Cerebellar nuclear complex (tissue), 1 donor: ENCODE measurements at places on chromosomes 6 and 20.

DNA sequence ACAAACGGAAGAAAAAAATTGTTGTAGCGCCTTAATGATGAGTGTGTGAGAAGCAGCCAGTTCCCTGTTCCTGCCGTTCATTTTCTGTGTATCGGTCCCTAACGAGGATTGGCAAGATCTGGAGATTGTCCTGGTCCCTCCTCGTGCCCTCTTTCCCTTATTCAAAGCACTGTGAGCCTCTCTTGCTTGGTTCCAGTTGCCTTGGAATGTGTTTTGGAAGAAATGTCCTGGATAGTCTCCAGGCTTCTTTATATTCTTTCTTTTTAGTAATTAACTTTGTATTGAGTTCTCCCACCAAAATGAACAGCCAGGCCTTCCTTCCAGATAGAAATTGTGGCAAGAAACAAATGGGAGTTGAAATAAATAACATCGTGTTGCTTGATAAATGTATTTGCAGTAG lies 348.3 kb downstream of the CDH26 start:
- DNase-seq = no peak

DNA sequence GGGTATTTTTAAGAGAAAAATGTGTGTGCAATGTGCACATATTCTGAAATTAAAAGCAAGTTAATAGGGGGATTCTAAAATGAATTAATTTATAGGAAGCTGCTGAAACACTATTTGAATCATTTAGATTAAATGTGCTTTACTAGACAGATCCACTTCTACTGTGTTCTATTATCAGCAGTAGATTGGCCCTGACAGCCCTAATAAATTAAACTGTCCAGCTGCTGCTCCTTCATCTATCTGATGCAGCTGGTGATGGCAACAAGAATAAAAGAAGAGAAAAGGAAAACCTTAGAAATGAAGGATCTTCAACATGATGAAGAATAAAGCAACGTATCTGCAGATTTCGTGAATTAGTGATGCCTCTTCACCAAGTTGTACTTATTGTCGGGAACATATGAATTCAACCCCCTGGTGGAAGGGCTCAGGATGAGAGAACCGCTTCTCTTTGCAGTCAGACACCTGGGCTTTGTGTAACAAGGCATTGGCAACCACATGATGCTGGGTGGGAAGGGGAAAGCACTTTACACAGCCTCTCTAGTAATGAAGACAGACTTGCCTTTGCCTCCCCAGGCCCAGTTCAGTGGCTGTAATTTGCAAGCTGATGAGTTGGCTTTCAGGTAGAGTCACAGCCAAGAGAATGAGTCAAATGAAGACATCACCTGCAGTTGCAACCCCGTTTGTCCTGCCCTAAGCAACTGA lies 94.4 kb downstream of the LAMP5 start:
- DNase-seq = no peak

- DNase-seq = no peak
These were observed 17.7 kb downstream of the SENP6 start for GRCh38 chr6:75619230-75619899.

- DNase-seq = no peak
These were observed 254.4 kb upstream of the PMEPA1 start for GRCh38 chr20:57964011-57964862.

DNA sequence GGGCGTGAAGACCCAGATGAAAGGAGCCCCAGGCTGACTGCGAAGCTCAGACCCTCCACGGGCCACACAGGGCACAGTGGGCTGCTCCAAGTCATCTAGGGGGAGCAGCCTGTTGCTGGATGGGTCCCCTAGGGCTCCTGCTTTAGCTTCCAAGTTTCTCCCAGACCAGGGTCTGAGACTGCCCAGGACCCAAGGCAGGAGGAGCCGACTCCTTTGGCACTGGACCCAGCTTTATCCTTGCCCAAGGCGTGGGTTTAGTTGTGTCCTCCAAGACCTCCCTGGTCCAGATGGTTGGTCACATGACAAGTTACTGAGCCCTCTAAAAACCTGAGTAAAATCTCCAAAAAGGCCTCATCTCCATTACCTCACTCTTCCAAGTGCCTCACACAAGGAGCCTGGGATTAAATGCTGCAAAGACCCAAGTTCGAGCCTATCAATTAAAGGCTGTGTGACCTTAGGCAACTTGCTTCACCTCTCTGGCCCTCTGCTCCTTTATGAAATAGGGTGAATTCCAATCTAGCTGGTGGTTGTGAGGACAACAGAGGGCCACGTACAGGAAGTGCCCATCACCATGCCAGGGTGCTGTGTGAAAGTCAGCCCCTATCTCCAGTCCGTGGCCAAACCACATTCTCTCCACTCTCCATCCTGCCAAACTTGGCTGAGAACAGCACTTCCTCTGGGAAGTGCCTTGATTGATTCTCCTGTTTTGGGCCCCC lies 2.5 kb downstream of the NECAB3 start:
- DNase-seq = no peak

DNA sequence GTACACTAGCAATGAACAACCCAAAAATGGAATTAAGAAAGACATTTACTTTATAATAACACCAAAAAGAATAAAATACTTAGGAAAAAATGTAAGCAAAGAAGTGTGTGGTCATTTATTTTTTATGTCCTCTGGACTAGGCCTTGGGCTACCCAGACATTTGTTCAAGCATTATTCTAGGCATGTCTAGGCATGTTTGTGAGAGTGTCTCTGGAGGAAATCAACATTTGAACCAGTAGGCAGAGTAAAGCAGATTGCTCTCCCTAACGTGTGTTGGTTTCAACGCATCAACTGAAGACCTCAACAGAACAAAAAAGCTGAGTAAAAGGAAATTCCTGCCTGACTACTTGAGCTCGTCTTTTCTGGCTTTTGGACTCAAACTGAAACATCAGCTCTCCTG lies 84.5 kb downstream of the ANKEF1 start:
- DNase-seq = no peak

DNA sequence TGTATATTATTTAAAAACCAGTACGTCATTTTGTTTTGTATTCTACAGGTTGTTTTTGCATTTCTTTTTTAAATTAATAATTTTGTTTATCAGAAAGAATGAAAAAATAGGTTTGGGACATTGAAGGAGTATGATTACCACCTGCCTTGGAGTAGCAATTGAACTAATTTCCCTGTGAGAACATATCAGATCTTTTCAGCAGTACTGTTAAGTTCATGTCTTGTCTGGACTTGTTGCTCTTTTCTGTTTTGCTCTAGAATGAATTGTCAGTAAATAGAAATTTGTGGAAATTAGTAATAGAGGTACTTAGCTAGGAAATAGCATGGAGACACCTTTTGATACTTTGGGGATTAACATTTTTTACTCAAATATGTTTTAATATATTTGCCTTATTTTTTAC lies 24.3 kb downstream of the HSF2 start:
- DNase-seq = no peak

- no peak for DNase-seq
These were observed 24.2 kb upstream of the SGK1 start for GRCh38 chr6:134341999-134342567.

GRCh38 chr6:143198312-143198711 lies 137.6 kb downstream of the AIG1 start:
- DNase-seq = no peak

DNA sequence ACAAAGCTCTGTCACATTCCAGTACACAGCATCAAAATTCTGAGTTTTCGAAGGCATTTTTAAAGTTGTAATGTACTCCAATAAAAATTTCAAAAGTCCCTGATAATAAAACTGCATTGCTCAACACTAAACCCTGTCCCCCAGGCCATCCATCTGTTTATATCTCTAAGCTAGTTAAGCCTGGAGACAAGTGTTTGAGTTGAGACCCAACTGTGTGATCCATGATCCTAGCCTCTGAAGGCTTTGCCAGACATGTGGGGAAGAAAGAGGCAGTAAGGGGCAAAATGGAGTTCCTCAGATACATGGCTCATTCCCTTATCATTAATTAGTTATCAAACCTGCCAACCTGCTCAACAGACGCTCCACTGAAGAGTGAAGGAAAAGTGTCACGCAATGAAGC lies 198.4 kb downstream of the ISM1 start:
- DNase-seq = no peak

DNA sequence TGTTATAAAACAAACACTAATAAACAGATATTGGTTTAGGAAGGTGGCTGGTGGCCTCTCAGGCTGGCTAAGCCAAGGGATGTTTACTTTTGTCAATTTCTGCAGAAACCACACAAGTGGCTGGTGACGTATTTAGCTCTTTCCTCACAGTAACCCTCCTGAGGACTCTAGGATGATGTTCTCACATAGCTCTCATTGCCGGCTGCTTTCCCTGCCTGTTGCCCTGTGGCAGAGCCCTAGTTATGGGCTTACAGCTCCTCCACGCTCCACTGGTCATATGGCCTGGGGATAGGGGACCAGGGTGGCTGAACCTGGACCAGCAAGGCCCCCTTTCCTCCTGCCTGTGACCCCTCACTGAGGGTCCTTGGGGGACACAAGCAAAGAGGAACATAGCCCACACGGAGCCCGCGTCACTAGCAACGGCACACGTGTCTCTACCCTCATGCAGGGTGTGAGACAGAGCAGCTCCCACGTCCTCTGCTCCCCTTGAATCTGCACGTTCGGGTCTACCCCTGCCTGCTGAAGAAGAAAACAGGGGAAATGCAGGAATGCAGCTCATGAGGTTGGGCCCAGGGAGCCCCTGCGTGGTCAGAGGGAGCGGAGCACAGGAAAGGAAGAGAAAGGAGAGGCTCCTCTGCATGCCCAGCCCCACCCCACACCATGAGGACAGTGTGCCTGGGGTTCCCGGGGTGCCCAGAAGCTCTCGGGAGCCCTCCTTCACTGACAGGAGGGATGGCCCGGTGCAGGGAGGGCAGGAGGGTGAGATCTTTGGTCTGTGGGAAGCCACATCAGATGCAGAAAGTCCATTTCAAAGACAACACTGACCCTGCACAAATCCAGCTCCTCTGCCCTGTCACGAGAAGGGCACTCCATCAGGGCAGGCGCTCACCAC lies 13.9 kb downstream of the RAMACL start:
- no peak for DNase-seq

DNA sequence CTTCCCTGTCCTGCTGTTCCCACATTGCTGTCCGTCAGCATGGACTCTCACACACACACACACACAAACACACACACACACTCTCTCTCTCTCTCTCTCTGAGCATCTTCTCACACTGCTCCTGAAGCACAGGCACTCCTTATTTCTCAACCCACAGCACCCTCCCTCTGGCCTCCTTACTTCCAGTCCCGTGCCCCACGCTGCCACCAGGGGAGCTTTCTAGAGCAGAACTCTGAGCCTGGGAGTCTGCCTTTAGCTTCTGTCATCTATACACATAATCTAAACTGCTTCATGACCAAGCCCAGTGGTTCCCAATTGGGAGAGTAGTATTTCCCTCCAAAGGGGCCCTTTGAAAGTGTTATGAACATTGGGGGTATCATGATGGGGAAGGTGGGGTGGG lies 29.1 kb downstream of the HECA start:
- no peak for DNase-seq

DNA sequence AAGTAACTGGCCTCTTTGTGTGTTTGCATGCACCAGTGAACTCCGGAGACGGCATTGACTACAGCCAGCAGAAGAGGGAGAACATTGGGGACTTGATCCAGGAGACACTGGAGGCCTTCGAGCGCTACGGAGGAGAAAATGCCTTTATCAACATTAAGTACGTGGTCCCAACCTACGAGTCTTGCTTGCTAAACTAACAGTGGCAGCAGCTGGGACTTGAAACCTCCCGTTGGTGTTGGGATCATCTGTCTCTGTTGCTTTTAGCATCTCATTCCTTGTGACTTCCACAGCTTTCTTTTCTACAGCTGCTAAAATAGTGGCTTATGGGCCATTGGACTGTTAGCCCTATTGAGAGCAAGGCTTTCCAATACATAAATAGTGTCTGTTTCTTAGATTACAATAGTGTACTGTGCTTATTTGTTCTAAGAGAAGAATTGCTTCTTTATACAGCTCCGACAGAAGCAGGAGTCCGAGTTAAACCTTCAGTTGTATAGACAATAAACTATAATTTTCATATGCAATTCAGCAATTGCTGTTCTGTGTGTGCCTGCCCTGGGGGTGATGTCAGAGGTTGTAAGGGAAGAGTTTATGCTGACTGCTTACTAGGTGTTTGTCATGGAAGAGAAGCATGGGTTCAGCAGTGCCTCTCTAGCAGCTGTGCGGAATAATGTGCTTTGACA lies 99.6 kb upstream of the QKI start:
- DNase-seq = no peak

DNA sequence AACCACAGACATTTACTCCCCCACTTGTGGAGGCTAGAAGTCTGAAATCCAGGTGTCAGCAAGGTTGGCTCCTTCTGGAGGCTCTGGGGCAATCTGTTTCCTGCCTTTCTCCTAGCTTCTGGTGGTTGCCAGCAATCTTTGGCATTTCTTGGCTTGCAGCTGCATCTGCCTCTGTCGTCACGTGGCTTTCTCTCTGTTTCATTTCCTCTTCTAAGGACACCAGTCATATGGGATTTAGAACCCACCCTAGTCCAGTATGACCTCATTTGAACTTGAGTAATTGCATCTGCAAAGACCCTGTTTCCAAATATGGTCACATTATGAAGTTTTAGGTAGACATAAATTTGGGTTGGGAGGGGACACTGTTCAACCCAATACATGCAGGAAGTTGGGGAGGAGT lies 56.2 kb upstream of the EPB41L1 start:
- DNase-seq = no peak

- peak; percentile 44 for DNase-seq
These were observed 30.4 kb downstream of the ZC3H12D start for GRCh38 chr6:149454346-149454848.

GRCh38 chr6:68069921-68070710 lies 565.0 kb upstream of the ADGRB3 start:
- DNase-seq = no peak

GRCh38 chr20:10408108-10408813 lies 25.8 kb downstream of the MKKS start:
- DNase-seq = no peak

DNA sequence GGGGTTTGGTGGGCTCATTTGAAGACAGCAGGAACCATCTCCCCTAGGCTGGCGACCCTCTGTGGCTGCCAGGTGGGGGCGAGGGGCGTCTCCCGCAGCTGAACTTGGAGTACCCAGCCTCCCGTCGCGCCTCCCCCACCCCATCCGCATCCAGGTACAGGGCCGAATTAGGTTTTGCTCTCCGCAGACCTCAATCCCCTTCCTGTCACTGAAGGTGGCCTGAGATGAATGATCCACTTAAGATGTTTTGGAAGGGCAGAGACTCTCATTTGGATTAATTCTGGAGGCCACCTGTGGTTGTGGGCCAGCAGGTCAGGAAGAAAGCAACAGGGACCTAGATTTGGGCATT lies 493 bp downstream of the CD83 start:
- DNase-seq = no peak

DNA sequence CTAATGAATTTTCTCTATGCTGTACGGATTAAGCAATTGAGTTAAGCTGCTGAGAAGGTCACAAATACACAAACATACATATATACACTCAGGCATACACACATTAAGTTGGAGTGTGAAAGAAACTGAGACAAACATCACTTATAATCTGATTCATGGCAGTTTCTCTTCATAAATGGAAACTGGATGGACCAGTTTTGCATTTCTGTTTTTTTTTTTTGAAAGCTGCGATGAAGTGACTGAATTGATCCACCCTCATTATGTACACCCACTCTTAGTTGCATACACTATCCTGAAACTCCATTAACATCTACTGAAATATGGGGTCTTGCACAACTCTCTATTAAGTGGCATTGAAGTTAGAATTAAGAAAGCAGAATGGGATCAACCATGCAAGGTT lies 32.9 kb upstream of the TENT5A start:
- no peak for DNase-seq
